Fibroblast of gingiva (primary cell): ENCODE measurements at places on chromosomes 16 and 17.

DNA sequence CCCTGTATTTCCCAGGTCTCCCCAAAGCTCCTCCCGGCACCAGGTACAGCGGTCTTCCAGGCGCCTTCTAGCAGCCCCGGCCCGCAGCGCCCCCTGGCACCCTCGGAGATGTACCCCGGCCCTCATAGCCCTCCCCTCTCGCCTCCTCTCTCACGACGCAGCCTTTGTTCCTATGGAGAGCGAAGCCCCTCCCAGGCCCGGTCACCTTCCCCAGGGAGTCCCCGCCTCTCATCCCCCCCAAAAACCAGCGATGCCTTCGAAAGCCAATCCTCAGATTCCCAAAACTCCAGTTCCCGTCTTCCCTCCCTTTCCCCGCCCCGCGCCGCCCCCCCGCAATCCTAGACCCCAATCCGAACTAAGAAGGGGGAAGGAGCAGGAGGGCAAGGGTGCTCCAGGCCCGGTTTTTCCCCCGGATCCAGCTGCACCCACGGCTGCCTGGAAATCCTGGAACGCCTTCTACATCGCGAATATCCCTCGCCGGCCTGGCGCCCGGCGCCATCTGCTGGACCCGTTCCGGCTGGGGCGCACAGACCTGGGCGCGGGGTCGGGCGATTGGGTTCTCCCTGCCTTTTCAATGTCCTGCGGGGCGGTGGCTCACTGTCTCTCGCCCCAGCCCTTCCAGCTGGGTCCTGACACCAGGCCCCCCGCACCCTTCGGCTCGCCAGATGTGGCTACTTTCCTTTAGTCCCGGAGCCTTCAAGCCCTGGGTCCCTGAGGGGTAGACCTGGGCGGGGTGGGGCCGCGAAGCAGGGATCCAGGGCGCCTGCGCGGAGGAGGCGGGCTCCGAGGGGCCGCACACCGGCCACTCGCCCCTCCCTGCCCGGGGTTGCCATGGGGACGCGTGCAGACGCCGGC is at the start of gene DNAH2:
TSS of gene DNAH2 (plus strand) at position 844 of the 855 bp plus-strand sequence. CDS start 1,991 bp downstream, outside the sequence.
- DNase-seq, result peak; percentile 93

GRCh38 chr17:28046034-28046825 is 3.8 kb downstream of the NLK start:
- no peak for DNase-seq

- DNase-seq, result no peak
These were observed 16.3 kb downstream of the ATAD5 start for GRCh38 chr17:30848021-30848420.

GRCh38 chr16:2682209-2683021 is at the start of gene KCTD5:
KCTD5 (plus strand) TSS chr16:2682523; CDS start chr16:2682549, 26 bp downstream.
- DNase-seq, result peak; percentile 95

- no peak for DNase-seq
These were observed 103.5 kb downstream of the CPPED1 start for GRCh38 chr16:12700161-12700560.

GRCh38 chr17:45312477-45313420 is 4.1 kb downstream of the MAP3K14 start:
- no peak for DNase-seq

DNA sequence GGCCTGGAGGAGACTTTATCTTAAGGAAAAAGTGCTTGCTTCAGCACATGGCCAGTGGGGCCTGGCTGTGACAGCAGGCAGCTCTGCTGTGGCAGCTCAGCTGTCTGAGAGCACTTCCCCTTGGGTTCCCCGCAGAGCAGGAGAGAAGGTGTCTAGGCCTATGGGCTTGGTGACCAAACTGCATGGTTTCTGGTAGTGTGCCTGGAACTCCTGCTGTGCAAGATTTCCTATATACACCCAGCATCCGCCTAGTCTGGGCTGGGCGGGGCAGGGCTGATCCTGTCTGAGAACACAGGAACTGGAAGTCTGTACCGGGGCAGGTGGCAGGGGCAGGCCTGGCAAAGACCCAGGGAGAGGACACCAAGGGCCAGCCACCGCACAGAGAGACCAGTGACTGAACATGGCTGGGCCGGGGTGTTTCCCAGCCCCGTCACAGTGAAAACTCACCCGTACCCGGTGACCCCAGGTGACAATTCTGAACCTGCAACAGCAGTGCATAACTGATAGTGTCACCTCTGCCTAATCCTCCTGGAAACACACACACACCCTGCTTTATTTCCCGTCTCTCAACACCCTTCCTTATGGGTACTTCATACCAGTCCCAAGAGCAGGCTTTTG is 39.3 kb downstream of the CHD9 start:
- DNase-seq, result no peak

- no peak for DNase-seq
These were observed 28.5 kb upstream of the CCDC182 start for GRCh38 chr17:57773557-57773956.

- DNase-seq, result peak; percentile 75
These were observed 1.1 kb upstream of the NXN start for GRCh38 chr17:980406-981291.

DNA sequence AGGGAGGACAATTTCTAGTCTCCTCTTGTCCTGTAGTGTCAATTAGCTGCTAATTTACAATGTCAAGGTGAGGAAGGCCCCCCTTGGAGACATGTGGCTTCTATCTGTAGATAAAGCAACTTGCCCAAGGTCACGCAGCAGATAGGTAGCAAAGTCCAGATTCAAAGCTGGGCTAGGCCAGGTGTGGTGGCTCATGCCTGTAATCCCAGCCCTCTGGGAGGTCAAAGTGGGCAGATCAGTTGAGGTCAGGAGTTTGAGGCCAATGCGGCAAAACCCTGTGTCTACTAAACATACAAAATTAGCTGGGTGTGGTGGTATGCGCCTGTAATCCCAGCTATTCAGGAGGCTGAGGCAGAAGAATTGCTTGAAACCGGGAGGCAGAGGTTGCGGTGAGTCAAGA is 11.1 kb downstream of the TRPV3 start:
- DNase-seq, result no peak

GRCh38 chr16:77788181-77789084 is at the start of gene VAT1L:
VAT1L (plus strand) TSS chr16:77788564; CDS start chr16:77788683, 119 bp downstream.
- peak; percentile 45 for DNase-seq

- DNase-seq, result peak; percentile 81
These were observed 10.3 kb downstream of the HSPB9 start for GRCh38 chr17:42132941-42133340.

- DNase-seq, result no peak
These were observed 2.3 kb upstream of the DLX3 start for GRCh38 chr17:49997301-49997650.

GRCh38 chr17:58233543-58233942 is 4.8 kb upstream of the LPO start:
- no peak for DNase-seq

DNA sequence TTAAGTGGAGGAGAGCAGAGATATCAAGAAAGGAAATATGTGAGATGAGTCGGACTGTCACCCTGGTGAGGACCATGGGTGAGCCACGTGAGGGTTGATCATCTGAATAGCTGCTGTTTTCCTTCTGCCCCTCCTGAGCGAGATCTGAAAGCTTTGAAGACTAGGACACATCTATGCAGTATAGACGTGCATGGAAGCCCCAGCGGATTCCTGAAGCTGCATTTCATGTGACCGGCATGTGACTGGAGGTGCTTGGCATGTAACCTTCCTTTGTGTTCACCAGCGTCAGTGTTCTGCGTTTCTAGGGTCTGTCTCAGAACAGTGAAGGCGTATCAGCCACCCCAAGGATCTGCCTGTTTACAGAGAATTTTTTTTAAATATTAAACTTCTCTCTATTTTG is 75.1 kb downstream of the MSI2 start:
- DNase-seq, result no peak

DNA sequence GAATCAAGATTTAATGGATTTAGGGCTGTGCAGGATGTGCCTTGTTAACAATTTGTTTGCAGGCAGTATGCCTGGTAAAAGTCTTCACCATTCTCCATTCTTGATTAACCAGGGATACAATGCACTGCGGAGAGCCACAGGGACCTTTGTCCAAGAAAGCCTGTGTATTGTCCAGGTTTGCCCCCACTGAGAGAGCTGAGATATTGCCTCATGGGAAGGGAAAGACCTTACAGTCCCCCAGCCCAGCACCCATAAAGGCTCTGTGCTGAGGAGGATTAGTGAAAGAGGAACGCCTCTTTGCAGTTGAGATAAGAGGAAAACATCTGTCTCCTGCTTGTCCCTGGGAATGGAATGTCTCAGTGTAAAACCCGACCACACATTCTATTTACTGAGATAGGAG is 2169.6 kb downstream of the TP53TG3F start:
- no peak for DNase-seq

- DNase-seq, result no peak
These were observed 266.7 kb upstream of the SDK2 start for GRCh38 chr17:73910821-73911515.

- DNase-seq, result no peak
These were observed 52.2 kb upstream of the TMC5 start for GRCh38 chr16:19365486-19365885.

DNA sequence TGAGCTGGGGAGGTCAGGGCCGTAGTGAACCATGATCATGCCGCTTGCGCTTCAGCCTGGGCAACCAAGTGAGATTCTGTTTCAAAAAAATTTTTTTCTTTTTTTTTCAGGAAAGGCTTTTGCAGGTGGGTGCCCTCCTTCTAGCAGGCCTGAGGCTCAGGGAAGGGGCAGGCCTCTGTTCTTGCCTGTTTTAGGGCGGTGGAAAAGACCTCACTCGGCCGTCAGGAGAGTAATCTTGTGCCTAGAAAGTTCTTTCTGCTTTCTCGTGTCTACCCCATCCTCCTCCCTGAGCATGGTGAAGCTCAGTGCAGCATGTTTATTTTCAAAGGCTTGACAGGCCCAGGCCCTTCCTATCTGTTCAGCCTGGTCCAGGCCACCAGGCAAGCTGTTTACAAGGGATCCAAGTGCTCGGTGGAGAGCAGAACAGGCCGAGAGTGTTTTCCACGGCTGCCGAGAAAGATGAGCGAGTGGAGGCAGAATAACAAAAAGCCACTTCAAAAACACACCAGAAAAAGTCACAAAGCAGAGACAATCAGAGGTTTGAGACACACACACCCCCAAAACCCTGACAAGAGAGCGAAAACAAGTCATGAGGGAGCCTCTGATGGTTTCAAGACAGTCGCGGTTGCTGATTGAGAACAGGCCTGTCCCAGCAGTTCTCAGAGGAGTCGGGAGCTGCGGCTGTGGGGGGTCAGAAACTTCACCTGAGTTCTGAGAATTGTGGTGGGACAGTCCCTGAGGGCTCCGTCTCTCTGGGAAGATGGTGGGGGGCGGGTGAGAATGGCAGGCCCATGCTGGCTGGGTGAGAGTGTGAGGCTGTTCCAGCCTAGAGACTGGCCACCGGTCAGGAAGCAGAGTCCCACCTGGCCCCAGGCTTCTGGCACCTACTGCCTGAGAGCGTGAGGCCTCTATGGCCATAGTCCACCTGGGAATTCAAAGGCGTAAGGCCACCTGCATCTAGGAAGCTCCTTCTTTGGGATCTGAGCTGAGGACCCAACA is 37.5 kb upstream of the CCR7 start:
- no peak for DNase-seq

DNA sequence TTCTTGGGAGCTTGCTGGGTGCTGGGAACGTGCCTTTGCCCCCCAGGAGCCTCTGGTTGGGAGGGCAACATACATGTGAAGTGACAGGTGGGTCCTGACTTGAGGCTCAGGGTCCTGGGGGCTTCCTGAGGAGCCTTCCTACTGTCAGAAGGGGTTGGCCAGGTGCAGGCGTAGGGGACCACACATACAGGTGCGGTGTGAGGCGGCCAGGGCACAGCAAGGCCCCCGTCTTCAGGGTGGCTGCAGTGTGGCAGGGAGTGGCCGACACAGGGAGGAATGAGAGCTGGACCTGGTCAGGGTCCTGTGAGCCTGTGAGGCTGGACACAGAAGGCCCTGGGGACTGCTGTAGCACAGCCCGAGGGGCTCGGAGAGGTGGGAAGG is 10.6 kb downstream of the TCF25 start:
- no peak for DNase-seq

DNA sequence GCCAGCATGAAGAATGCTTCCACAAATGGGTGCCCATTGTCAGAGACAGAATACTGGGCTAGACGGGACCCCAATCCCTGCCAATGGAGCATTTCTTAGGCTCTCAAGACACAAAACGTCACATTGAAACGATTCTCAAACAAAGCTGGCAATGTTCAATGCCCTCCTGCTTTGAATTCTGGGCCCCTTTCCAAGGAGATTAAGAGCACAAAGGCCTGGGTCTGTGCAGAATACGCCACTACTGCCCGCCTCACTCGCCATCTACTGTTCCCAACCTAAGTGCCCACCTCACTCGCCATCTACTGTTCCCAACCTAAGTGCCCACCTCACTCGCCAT is 9.7 kb downstream of the CFAP20 start:
- no peak for DNase-seq

- no peak for DNase-seq
These were observed 76.6 kb downstream of the ZZEF1 start for GRCh38 chr17:4066210-4066609.

DNA sequence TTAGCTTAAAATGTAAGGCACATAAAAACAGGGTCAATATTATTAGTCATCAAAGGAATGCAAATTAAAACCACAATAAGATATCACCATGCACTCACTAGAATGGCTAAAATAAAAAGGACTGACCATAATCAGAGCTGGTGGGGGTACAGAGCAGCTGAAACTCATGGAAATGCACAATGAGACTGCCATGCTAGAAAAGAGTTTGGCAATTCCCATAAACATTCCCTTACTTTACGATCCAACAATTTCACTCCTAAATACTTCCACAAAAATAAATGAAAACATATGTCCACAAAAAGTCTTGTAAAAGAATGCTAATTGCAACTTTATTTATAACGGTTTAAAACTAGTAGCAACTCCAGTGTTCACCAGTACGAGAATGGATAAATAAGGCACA is 36.1 kb upstream of the ERCC4 start:
- peak; percentile 3 for DNase-seq

DNA sequence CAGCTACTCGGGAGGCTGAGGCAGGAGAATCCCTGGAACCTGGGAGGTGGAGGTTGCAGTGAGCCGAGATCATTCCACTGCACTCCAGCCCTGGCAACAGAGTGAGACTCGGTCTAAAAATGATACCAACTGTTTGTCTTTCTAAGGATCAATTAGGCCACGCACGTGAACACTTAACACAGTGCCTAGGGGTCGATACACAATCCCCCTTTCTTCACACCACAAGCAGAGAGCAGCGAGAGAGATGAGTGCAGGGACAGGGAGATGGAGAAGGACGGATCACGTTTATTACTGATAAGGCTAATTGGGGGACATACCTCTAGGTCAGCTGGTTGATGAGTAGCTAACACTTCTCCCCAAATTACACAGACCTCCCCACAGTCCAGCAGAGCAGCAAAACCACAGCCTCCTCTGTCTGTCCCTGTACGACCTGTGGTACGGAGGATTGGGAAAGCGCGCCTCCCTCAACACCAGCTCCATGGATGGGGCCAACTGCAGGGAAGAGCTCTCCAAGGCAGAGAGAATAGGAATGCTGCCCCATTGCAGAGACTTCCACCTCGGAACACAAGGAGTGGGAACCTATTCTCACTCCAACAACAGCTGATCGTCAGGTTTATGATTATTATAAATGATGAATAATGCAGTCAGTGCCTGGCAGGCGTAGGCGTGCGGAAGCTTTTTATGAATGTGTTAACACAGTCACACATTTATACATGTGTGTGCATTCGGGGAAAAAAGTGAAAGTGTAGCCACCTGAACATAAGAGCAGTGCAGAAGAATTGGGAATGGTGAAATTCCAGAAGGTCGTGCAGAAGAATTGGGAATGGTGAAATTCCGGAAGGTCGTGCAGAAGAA is 155.1 kb downstream of the C16orf95 start:
- DNase-seq, result no peak

GRCh38 chr17:39729280-39729851 is 966 bp downstream of the MIEN1 start:
- DNase-seq, result no peak

GRCh38 chr17:50148226-50149090 is 2.0 kb downstream of the PPP1R9B start:
- peak; percentile 47 for DNase-seq
